Sigmoid colon (tissue), 7 donors: ENCODE measurements at places on chromosomes 1 and 21. TPM values are rescaled to one million over a fixed set of nuclear protein-coding genes. Genes with fewer than 3 reads are reported as not detected.
A peak's percentile ranks its signal among the peaks of the same experiment; 100 is the strongest.

GRCh38 chr1:10726355-10726754, 70.1 kb downstream of the CASZ1 start:
- no peaks in the 10 kb centered on the region for H3K36me3 ChIP-seq
- no peaks in the 10 kb centered on the region for H3K27me3 ChIP-seq
- peak; percentile 90 for DNase-seq
- H3K27ac ChIP-seq, result peak overlapping the region; percentile 81
- peaks cover 58% of the 10 kb centered on the region for H3K4me1 ChIP-seq

- no peak overlapping the region for H3K4me3 ChIP-seq
- H3K36me3 ChIP-seq, result no peaks in the 10 kb centered on the region
- H3K4me1 ChIP-seq, result peaks cover 9% of the 10 kb centered on the region
- H3K27ac ChIP-seq, result no peak overlapping the region
Observed at GRCh38 chr1:22949822-22950331, 22.8 kb downstream of the LACTBL1 start.

Gene LAD1
- total RNA-seq, result not detected

Gene GPR161
- total RNA-seq, result 16.6 TPM

Gene TMEM51
- 16.0 TPM for total RNA-seq

Gene LAPTM5
- 30.2 TPM for total RNA-seq
